HT1080 (cell line): ENCODE measurements at places on chromosomes 13 and 19. TPM values are rescaled to one million over a fixed set of nuclear protein-coding genes. Genes with fewer than 3 reads are reported as not detected.
A peak's percentile ranks its signal among the peaks of the same experiment; 100 is the strongest.

DNA sequence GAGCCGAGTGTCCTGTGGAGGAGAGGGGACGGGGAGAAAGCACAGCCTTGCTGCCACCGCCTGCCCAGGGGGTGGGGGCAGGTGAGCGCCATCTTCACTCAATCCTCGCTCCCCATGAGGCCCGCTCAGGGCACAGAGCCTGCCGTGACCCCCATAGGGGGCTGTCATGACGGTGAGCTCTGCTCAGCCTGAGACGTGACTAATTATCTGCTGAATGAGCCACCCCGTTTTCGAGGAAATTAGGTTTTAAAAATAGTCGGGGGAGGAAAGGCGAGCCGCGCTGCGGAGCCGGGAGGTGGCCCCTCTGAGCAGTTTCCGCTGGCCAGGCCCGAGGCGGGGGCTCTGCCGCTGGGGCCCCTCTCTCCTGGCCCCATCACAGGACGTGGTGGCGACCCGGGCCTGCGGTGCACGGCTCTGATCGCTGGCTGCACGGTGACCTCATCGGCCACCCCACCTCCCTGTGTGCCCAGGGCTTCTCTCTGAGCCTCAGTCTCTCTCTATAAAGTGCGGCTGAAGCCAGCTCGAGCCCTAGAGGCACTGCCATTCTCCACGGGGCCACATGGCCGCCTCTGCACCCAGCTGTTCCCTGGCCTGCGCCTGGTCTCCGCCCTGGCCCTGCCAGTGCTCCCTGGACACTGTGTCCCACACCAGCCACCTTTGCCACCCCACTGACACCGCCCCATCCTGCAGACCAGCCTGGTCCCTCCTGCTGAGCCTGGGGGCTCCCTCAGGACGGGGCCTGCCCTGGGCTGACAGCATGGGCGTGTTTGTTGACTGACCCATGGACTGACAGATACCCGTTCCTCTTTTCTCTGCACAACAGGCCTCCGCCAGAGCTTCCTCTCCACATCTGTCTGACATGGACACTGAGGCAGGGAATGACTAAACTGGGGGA, 28.3 kb downstream of the PIP5K1C start:
- no peak for DNase-seq

GRCh38 chr19:5585461-5586299, 17.9 kb upstream of the TINCR start:
- no peak for DNase-seq

- DNase-seq, result no peak
Observed at GRCh38 chr13:25881971-25882451, 169.8 kb downstream of the SHISA2 start.

- DNase-seq, result peak; percentile 7
Observed at GRCh38 chr13:68428292-68428691, 1198.2 kb upstream of the PCDH9 start.

DNA sequence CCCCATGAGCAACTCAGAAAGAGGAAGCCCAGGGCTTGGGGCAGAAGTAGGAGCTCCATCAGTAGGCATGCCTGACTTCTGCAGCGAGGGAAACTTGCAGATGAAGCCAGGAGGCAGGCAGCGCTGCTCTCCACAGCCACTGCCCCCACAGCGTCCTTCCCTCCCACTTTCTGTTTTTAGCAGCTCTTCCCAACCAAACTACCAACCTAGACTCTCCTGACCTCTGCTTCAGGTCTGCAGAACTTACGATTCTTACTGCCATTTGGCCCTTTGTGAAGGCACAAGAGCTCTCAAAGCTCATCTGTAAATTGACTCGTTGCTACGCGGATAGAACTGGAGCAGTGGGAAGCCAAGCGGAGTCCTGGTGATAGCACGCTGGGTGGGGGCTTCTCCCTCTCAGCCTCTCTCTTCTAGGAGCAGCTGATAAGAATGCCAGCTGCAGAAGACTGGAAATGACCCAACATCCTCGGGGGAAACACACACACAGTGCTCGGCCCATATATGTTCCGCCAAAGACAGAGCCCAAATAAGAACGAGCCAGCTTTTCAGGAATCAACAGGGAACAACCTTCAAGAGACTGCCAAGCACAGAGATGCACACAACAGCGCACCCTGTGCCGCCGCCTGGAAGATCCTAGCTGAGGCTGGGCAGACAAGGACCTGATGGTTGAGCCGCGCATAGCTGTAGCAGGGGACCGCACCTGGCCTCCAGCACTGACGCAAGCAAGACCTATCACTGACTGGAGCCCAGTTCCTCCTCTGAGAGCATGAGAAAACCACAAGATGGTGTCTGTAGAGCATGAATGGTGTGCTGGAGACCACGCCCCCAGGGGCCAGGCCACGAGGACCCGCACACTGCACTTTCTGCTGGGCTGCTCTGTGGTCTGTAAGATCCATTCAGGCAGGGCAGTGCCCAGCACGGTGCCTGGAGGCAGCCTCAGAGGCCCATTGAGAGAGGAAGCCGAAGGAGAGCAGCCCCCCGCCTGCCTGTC, 15.9 kb upstream of the SLC35E1 start:
- no peak for DNase-seq

DNA sequence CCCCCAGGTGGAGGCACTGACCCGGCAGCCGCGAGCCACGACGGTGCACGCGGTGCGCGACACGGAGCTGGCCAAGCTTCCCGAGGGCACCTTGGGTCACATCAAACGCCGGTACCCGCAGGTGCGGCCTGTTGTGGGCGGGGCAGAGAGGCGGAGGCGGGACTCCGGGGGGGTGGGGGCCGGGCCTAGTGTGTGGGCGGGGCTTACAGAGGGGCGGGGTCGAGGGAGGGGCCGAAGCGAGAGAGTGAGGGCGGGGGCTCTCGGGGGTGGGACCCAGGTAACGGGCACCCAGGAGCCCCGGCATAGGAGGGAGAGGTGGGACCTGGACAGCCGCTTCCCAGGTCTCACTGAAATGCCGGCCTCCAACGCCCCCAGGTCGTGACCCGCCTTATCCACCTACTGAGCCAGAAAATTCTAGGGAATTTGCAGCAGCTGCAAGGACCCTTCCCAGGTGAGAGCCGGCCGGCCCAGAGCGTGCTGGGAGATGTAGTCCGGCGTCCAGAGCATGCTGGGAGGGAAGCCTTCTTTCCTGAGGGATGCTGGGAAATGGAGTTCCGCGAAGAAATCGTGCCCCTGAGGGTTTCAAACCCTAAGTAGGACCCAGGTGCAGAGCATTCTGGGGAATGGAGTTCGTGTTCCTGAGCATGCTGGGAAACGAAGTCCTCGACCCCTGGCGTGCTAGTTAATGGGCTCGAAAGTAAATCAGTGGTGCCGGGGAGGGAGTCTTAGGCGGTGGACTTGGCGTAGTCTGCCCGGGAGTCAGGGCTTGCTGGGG, 15.7 kb downstream of the PNPLA6 start:
- DNase-seq, result peak; percentile 34

- DNase-seq, result no peak
Observed at GRCh38 chr13:99563404-99563803, 62.1 kb downstream of the TM9SF2 start.

- DNase-seq, result peak; percentile 74
Observed at GRCh38 chr19:7869910-7870511, 4.2 kb downstream of the PRR36 start.

GRCh38 chr19:6802336-6803035, 30.0 kb downstream of the VAV1 start:
- DNase-seq, result peak; percentile 65

GRCh38 chr13:88000787-88001186, 329.6 kb downstream of the SLITRK5 start:
- DNase-seq, result no peak

DNA sequence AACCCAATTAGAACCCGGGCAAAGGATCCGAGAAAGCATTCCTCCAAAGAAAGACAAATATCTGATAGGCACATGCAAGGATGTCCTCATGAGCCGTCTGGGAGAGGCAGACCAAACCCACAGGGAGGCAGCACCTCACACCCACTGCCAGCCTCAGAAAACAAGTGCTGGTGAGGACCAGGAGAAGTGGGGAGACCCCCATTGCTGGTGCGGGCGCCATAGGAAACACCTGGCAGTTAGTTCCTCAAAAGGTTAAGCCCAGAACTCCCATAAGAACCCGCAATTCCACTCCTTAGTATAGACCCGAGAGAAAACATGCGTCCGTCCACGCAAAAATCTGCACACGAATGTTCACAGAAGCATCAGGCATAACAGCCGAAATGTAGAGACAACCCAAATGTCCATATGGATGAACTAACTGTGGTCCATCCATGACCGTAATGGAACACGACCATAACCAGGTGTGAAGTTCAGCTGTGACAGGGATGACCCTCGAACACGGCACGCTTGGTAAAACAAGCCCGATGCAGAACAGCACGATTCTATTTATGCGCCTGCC, 7.9 kb downstream of the ZNF787 start:
- DNase-seq, result no peak

DNA sequence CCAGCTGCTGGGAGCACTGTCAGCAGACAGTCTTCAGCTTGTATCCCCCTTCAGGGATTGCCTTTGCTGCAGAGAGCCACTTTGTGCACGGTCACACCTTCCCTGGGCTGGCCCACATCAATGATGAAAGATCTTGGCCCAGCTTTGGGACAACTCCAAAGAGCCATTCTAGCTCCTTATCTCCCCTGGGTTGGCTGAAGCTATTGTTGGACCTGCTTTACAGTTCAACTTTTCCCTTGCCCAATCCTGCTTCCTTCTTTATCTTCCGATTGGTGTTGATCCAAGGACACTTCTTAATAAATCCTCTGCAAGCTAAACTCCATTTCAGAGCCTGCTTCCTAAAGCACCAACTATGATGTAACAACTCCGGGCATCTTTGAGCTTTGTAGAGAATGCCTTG, 466.4 kb downstream of the KLF12 start:
- DNase-seq, result no peak

- no peak for DNase-seq
Observed at GRCh38 chr13:46478651-46479050, 74.3 kb upstream of the LRCH1 start.

DNA sequence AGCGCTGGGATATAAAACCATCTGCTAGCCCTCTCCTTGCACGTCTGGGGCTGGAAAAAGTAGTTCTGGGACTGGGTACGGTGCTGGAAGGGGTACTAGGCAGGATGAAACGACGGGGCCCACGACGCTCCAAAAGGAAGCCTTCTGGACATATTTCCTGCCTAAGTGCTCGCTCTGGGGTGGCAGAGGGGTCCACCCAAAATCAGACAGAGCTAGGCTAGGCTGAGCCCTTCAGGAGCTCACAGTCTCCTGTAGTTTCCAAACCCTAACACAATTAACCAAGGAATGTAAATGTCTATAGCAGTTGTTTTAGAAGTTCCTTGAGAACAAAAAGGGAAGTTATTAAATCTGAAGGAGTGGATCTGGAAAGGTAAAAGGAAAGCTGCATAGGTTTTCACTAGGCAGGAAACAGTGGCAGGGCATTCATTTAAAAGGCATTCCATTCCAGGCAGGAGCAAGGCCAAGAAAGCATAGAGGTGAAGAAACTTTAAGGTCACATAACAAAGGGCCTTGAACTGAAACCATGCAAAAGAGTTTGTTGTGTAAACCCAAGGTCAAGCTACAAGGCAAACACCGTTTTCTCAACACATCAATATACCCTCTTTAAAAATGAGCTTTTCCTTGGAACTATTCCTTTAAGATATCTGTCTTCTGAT, 634 bp upstream of the DIAPH3 start:
- DNase-seq, result no peak

DNA sequence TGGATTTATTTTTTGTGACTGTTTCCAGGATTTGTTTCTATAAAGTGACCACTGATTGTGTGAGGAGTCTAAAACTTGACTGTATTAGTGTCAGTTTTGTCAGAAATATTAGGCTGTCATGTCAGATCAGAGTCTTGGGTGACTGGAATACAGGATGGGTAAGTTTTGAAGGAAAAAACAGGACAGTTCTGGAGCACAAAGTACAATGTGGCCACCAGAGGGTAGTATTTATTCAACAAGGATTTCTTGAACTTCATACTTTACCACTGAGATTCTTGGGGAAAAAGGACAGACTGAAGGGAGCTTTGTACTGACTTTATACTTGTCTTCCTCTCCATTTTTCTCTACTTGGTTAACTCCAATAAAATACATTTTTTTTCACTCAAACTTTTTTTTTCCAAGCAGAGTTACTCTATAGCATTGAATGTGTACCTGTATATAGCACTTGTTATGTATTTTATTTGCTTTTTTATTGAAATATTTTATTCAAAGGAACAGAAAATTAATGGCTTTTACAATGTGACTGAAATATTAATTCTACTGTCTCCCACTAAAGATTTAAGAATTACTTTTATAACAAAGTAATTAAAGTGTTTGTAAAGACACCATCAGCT, 51.1 kb downstream of the LMO7 start:
- DNase-seq, result peak; percentile 48

DNA sequence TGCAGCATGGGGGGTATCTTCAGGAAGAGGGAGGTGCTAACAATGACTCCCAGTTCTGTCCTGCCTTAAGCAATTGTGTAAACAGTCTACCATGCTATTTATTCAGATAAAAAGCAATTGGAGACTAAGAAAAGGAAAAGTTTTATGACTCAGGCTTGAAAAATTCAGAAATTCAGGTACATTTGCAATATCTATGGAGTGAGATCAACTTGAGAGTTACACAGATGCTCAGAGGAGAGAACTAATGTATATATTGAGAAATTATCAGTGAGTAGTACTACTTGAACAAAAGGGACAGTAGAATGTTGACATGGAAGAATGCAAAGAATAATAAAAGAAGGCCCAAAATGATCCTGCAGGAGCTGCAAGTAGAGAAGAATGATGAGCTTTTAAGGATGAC, 277.6 kb upstream of the DACH1 start:
- DNase-seq, result peak; percentile 7

GRCh38 chr19:2969104-2969504, 8.3 kb upstream of the TLE6 start:
- DNase-seq, result no peak

ZNF584 gene
- total RNA-seq, result 27.4 and 33.4 TPM in 2 replicates

FUT1 gene
- total RNA-seq, result 0.10 TPM in 1 of 2 replicates, not detected in the other

PSG2 gene
- total RNA-seq, result not detected in 2 replicates
